Gastroesophageal sphincter (tissue), 4 donors: ENCODE measurements at places on chromosomes 1 and 21.

- no peak for ATAC-seq
Observed at GRCh38 chr1:2198571-2198970, 4.0 kb upstream of the FAAP20 start.

GRCh38 chr1:210288116-210288515 is 40.6 kb upstream of the HHAT start:
- no peak for ATAC-seq

DNA sequence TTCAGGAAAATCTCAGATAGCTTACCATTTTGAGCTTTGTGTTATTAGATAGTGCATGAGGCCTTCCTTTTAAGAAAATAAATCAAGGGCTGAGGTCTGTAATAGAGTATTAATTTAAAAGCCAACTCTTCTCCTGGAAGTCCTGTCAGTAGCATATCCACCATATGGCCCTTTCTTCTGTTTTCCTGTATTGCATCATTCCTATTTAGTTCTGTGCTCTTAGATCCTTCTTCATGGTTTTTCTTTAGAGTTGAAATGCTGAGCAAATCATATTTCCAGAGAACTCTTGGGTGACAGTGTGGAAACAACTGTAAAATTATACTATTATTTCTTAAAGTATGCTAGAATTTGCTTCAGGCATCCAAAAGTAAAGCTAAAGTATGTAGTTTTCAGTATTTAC is 91.7 kb downstream of the TTC3 start:
- no peak for ATAC-seq

- ATAC-seq = no peak
Observed at GRCh38 chr1:186149591-186149990, 225.5 kb downstream of the TPR start.

GRCh38 chr1:116907351-116907750 is 2.4 kb upstream of the PTGFRN start:
- ATAC-seq = no peak

- ATAC-seq = no peak
Observed at GRCh38 chr1:18060366-18060765, 47.2 kb upstream of the IGSF21 start.
